Stimulated activated CD4-positive, alpha-beta T cell treated with anti-CD3 and anti-CD28 coated beads, Interleukin-4, amount 100 ng/mL, for 48 hours (primary cell): ENCODE measurements at places on chromosomes 3 and 15.

DNA sequence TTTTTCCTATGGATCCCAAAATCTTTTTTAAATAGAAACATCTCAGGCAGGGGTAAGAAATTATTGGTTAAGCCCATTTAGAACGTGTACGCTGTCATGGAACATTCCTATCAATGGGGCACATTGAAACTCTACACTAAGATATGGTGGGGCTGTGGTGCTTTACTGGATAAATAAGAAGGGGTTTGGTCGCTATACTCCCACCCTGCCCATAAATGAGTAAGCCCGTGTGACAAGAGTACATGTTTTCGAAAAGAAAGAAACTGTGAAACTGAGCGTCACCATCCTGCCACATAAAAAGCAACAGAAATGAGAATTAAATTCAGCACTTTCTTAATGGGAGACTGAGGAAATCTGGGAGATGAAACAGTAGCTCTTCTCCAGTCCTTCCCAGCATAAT is 929.7 kb upstream of the CFAP20DC start:
- peak; percentile 18 for DNase-seq

DNA sequence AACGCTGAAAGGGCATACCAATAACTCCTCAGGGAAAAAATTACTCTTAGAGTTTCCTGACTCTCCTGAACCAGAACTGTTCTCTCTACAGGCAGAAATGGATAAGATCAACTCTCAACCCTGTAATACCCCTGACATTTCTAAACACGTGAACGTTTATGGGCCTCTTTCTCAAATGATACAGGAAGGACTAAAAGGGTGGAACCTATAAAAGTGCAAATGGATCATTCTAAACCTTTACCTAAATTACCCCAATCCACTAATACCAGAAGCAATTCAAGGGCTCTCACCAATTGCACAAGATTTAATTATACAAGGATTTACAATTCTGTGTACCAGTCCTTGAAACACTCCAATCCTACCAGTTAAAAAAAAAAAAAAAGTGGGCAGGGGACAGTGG is 98.0 kb upstream of the FAM174B start:
- no peak for DNase-seq

DNA sequence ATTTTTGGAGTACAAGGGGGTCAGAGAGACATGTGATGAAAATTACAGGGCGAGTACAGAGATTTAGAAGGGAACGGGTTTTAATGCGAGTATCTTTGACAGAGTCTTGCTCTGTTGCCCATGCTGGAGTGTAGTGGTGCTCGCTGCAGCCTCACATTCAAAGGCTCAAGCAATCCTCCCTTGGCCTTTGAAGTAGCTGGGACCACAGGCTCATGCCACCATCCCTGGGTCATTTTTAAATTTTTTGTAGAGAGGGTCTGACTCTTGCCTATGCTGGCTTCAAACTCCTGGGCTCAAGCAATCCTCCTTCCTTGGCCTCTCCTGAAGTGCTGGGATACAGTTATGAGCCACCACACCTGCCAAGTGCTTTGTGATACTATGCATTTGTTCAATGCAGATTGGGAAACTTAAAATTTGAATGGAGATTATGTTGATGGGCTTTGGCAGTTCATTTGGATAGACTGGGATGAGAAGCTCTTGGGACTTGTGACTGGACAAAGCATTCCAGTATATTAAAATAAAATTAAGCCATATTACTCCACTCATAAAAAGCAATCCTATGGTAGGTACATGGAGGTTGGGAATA is 4.0 kb upstream of the LMLN start:
- no peak for DNase-seq

DNA sequence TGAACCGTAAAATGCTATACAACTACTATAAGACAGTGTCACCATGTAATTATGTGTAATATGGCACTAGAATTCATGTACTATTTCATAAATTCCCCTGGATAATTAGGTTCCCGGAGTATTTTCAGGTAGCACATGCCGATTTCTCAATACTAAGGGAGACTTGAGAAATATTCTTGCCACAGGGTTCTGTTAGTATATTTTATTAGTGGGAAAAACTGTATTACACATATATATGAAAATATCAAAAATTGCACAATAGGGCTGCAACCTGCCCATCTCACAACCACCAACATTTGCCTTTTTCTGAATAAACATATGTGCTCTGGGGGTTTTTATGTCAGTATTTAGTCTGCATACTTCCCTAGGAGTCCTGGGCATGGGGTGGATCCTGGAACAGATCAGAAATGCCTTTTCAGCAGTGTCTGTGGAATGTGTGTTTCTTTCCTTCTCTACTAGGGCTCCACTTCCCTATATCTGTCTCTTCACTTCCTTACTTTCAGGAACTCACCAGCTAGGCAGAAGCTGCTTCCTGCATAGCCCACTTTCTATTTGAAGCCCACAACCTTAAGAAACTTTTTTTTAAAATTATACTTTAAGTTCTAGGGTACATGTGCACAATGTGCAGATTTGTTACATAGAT is 87.5 kb downstream of the RPL39L start:
- no peak for DNase-seq

GRCh38 chr3:24622138-24622537 is 127.5 kb upstream of the THRB start:
- DNase-seq = no peak

- no peak for DNase-seq
These were observed 5.2 kb downstream of the GCSAM start for GRCh38 chr3:112127522-112128494.

GRCh38 chr15:41822471-41822870 is 5.4 kb upstream of the JMJD7 start:
- DNase-seq = no peak

- DNase-seq = no peak
These were observed 972.8 kb downstream of the PLOD2 start for GRCh38 chr3:145188079-145188770.

DNA sequence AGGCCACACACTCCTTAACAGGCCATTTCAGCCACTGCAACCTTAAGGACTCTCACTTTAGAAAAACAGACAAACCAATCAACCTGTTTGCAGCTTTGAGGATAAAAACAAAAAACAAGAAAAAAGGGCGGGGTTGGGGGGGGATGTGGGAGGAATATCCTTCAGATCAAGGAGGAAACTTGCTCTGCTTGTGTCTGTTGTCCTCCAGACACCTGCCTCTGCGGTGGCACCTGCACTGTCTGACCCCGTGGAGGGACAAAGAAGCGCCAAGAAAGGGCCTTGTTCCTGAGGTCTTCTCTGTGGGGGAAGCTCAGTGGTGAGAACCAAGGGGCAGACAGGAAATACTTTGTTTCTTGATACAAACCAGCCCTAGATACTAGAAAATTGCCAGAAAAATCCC is 70.5 kb downstream of the POLR2M start:
- no peak for DNase-seq

GRCh38 chr3:20074226-20075063 is 34.2 kb downstream of the KAT2B start:
- DNase-seq = no peak

DNA sequence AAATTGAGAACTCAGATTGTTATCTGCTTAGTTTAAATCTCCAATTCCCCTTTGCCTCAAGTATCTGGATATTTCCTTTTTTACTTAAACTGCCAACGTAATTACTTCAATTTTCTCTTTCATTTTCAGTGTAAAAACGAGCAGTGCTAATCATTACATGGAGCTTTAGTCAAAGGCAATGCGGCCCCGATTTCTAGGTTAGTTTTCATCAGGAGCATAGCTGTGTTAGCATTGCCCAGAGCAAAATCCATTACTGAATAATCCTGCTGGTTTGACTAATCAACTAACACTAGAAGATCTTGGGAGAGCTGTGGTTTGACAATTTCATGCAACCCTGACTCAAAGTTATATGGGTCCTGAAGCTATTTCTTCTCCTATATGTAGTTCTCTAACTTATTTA is 46.2 kb downstream of the ZPLD1 start:
- no peak for DNase-seq

DNA sequence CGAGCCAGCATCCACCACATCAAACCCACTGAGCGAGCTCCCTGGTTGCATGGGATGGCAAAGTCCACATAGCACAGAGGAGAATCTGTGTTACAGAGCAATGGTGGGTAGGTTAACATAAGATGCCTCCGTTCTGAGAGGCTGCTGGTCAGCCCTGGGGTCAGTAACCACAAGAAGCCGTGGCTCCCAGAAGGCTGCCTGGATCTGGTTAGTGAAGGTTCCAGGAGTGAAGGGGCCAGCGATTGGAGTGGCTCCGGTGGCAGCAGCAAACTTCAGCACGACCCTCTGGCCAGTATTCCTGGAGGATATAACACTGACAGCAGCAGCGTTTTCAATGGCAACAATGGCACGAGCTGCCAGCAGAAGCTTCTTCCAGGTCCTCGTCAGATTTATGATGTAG is 18.4 kb upstream of the PIGZ start:
- DNase-seq = no peak

DNA sequence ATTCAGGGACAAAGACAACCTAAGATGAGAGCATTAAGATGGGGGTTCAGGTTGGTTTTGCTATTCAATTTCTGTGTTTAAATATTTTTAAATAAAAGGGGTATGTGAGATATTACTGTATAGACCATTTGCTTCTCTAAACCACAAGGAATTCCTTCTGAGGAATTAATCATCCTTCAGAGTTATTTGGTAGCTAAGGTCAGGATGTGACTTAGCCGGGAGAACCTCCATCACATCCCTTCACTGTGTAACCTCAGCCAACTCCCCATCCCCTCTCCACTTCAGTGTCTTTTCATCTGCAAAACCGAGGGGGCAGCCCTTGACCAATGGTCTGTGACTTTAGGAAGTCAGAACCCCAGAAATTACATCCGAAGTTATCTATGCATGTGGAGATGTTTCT is 48.7 kb upstream of the SKOR1 start:
- DNase-seq = no peak

- no peak for DNase-seq
These were observed 26.7 kb downstream of the CGNL1 start for GRCh38 chr15:57403017-57403416.

DNA sequence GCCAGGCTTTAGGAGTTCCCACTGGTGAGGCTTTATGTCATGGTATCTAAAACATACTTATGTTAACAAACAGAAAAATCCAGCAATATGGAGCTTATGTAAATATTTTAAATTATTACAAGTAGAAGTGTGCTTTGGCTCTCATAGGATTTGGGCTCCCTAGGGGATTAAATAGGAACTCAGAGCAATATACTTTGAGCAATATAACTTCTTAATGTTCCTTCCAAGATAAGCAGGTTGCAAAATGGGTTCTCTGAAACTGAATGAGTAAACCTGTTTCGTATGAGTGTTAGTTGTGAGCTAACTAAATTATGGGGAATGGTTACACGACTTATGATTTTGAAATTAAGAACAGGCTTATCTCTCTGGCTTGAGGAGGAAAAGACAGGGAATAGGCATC is 366.1 kb upstream of the ZNF385D start:
- DNase-seq = no peak

GRCh38 chr15:67196672-67197363 is 57.6 kb downstream of the AAGAB start:
- DNase-seq = no peak

DNA sequence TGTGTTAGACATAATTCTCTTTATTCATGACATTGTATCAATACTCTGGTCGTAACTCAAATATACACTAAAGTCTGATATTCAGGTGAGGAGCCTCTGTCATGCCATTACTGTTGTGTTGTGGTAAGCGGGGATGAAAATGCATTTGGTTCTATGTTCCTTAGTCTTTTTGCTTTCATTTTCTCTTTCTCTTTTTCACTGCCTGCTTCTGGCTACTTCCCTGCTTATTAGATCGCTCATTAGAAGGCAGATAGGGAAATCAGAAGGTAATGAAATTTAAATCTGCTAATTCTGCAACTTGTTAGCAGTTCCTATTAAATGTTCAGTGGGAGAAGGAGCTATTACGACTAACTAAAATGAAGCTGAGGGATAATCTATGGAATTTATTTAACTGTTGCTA is 345.0 kb downstream of the GRM7 start:
- DNase-seq = no peak

- no peak for DNase-seq
These were observed 22.2 kb upstream of the RHO start for GRCh38 chr3:129506231-129506742.

DNA sequence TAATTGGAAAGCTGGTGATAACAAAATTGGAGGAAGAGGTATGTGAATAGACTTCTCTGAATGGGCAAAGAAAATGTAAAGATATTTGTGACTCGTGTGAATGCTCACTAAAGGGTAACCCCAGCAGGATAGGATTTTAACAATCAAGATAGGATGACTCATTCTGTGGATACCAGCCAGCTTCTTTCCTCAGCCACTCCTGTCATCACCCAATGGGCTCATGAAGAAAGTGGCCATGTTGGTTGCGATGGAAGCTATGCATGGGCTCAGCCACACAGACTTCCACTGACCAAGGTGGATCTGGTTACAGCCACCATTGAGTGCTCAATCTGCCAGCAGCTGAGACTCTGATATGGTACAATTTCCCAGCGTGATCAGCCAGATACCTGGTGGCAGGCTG is 40.9 kb downstream of the STRIT1 start:
- DNase-seq = no peak
